Stimulated activated CD4-positive, alpha-beta T cell treated with anti-CD3 and anti-CD28 coated beads, Interleukin-15, amount 100 ng/mL, for 48 hours (primary cell): ENCODE measurements at places on chromosomes 5 and 9.

DNA sequence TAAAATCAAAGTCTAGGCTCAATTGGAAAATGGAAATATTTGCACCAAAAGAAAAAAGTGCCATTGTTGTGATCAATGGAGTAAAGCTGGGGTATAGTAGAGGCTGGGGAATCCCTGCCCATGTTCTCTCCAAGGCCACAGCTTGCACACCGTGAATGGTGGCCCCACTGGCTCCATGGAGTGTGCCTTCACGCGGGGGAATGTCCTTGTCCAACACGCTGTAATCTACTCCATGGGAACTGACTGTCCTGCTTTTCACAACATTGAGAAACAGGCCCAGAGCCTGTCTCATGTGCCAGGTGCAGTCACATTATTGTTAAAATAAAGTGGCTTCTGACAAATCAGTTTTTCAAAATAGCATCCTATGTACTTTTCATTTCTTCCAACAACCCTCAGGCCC is 33.1 kb upstream of the ITGA2 start:
- no peak for DNase-seq

DNA sequence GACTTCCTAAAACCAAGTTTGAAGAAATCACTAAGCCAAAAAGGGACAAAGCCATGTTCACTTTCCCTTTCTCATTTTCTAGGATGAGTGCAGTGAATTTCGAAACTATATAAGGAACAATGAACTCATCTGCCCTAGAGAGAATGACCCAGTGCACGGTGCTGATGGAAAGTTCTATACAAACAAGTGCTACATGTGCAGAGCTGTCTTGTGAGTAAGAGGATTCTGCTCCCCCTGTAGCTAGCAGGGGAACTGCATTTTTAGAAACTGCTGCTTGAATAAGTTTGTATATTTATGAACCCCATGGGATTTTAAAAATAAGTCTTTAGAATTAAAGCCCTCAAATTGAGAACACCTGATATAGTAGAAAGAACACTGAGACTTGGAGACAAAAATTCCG is 42.7 kb upstream of the SPINK14 start:
- no peak for DNase-seq

GRCh38 chr9:127303830-127304229 is 39.3 kb downstream of the GARNL3 start:
- DNase-seq = no peak

GRCh38 chr5:56985936-56986625 is 34.2 kb upstream of the MIER3 start:
- DNase-seq = no peak

GRCh38 chr5:180353048-180353979 is at the start of gene GFPT2:
TSS of gene GFPT2 (minus strand) at chr5:180353336. CDS start at chr5:180353217, 119 bp downstream.
- peak; percentile 57 for DNase-seq

- no peak for DNase-seq
Measured at GRCh38 chr5:11069041-11069440, 308.0 kb upstream of the DAP start.

GRCh38 chr9:21434202-21435014 is 5.8 kb upstream of the IFNA1 start:
- DNase-seq = no peak

- DNase-seq = no peak
Measured at GRCh38 chr5:113204525-113205161, 228.0 kb downstream of the DCP2 start.

DNA sequence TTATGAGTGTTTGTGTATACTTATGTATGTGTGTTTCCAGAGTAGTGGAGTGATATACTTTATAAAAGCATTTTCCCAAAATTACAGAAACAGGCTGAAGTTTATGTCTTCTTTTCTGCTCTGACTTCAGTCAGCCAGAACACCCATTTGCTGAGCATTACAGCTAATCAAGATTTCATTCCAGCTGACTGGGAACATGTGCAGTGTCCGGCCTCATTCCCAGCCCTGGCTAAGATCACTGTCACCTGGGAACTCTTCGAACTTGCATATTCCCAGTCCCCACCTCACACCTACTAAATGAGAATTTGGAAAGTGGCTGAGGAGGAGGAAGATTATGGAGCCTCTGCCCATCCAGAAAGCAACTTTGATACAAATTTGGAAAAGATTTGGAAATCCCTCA is 90.8 kb upstream of the PRRC1 start:
- DNase-seq = no peak

- DNase-seq = no peak
Measured at GRCh38 chr9:6051511-6051950, 36.1 kb upstream of the RANBP6 start.

- DNase-seq = no peak
Measured at GRCh38 chr9:90333226-90333625, 309.4 kb downstream of the DIRAS2 start.

DNA sequence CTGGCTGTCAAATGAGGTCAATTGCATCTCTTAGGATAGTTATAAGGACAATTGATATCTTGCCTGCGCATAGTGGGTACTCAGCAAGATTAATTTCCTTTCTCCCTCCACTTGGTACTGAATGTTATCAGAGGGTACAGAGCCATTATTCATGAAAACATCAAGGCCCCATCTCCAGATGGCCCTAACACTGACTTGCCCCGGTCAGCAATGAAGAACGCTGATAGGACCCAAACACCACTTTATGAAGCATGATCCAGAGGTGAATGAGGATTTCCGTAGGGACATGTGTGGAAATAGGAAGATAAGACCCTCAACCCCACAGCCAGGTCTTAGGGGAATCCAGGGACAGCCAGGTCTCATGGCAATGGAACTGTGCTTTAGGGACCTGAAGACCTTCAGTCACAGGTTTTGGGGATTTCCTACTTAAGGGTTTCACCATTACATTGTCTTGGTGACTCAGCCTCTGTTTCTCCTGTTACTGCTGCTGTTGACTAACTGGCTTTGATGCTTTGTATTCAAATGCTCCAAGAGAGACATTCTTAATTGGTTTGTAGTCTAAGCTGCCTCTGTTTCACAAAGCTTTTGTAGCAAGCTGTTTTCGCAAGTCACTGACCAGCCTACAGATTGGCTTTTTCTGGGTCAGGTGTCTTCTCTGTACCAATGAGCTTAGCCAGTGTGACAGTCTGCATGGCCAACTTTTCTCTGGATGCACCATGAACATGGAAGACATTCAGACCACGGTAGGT is 35.3 kb upstream of the IQGAP2 start:
- DNase-seq = peak; percentile 18

DNA sequence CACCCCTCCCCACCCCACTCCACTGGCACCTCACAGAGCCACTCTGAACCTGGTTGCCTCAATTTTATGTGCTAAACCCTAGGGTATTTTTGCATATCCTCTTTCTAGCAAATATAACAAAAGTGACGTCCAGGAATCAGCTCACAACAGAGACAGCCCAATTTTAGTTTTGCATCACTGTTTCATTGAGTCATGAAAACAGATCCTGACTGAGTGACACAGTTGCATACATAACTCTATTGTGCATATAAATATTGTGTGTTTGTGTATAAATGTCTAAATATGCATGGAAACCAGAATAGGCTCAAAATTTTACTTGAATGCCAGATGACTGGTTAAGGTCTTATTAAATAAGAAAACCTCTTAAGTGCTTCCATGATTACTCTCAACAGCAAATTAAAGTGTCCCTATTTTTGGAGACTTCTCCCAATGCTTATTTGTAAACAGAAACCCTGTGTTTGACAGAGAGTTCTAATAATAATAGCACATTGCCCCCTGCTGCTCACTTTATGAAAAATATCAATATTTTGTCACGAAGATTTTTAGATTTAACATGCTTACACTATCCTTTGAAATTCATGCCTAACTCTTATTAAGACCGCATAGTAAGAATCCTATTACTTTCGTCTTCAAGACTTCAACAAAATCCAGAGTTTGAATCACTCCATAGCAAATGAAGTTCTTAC is 75.5 kb upstream of the PRRC1 start:
- no peak for DNase-seq

GRCh38 chr5:160466116-160466515 is 44.5 kb downstream of the PTTG1 start:
- no peak for DNase-seq

DNA sequence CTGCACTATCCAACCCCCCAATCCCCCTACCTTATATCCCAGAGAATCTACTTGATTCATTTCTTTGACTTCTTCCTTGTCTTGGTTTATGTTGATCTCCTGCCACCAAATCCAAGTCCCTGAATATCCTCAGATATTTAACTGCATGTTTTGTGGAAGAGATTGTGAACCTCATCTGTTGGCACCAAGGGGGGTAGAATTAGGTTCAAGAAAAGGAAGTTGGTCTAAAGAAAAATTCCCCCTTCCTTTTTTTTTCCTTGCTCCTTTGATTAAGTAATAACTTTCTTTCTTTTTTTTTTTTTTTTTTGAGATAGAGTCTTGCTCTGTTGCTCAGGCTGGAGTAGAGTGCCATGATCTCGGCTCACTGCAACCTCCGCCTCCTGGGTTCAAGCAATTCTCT is 526 bp upstream of the CD14 start:
- DNase-seq = no peak

DNA sequence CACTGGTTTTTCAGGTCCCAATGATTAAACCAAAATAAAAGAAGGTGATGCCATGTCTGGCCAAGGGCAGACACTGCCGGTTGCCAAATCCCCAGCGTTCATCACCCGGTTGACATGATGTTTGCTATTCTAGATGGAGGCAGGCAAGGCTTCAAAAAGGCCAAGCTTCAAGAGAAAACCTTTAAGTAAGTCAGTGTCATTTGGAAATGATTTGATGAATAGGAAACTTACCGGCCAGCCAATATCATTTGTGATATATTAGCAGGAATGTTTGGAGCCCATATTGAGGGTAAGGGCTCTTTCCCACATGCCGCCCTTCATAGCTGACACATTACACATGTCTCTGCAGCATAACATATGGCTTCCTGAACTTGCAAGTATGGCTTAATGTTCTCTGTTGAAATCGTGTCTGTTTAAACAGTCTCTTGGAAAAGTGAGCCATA is 89.5 kb upstream of the TTC23L start:
- DNase-seq = no peak

- no peak for DNase-seq
Measured at GRCh38 chr5:170579601-170580000, 75.8 kb downstream of the KCNIP1 start.

- no peak for DNase-seq
Measured at GRCh38 chr9:132942541-132943182, 1.8 kb downstream of the TSC1 start.
